Temporal lobe (tissue), 4 donors: ENCODE measurements at places on chromosomes 5 and 9. TPM values are rescaled to one million over a fixed set of nuclear protein-coding genes. Genes with fewer than 3 reads are reported as not detected.

Gene ARL14EPL
- not detected for total RNA-seq

Gene SHISAL2B
- total RNA-seq, result 0.49 TPM

Gene FGD3
- total RNA-seq, result 18.7 TPM

Gene CTXN3
- 3.2 TPM for total RNA-seq

Gene SEPTIN8
- total RNA-seq, result 27.3 TPM

Gene DDX46
- 30.2 TPM for total RNA-seq

Gene OR1Q1
- total RNA-seq, result not detected

Gene F2RL1
- 2.2 TPM for total RNA-seq

Gene CREBRF
- total RNA-seq, result 21.1 TPM

Gene SGCD
- total RNA-seq, result 3.0 TPM

Gene SMIM33
- not detected for total RNA-seq

Gene IL13
- total RNA-seq, result not detected

Gene DMAC1
- total RNA-seq, result 19.7 TPM

Gene TYRP1
- 0.49 TPM for total RNA-seq

Gene CARTPT
- total RNA-seq, result 0.74 TPM

Gene MEIKIN
- total RNA-seq, result not detected

Gene NLN
- 61.2 TPM for total RNA-seq

Gene CDH18
- 6.4 TPM for total RNA-seq

Gene CSF2
- not detected for total RNA-seq

Gene SEMA5A
- 17.9 TPM for total RNA-seq

Gene MTMR12
- 18.4 TPM for total RNA-seq

Gene TAL2
- 9.6 TPM for total RNA-seq

Gene CWC27
- 25.6 TPM for total RNA-seq

Gene AFAP1L1
- total RNA-seq, result 5.2 TPM

Gene ELOVL7
- total RNA-seq, result 3.9 TPM

Gene TAF1L
- 0.25 TPM for total RNA-seq

Gene EGFLAM
- 4.2 TPM for total RNA-seq

Gene QRFP
- not detected for total RNA-seq

Gene LHX2
- 106 TPM for total RNA-seq

Gene UBQLN1
- total RNA-seq, result 185 TPM

Gene GHR
- total RNA-seq, result 1.7 TPM

Gene KIF4B
- 0.25 TPM for total RNA-seq

Gene SLC46A2
- total RNA-seq, result not detected

Gene SLC34A3
- total RNA-seq, result not detected
